ENCODE measurements at places on chromosomes 5 and 9.

DNA sequence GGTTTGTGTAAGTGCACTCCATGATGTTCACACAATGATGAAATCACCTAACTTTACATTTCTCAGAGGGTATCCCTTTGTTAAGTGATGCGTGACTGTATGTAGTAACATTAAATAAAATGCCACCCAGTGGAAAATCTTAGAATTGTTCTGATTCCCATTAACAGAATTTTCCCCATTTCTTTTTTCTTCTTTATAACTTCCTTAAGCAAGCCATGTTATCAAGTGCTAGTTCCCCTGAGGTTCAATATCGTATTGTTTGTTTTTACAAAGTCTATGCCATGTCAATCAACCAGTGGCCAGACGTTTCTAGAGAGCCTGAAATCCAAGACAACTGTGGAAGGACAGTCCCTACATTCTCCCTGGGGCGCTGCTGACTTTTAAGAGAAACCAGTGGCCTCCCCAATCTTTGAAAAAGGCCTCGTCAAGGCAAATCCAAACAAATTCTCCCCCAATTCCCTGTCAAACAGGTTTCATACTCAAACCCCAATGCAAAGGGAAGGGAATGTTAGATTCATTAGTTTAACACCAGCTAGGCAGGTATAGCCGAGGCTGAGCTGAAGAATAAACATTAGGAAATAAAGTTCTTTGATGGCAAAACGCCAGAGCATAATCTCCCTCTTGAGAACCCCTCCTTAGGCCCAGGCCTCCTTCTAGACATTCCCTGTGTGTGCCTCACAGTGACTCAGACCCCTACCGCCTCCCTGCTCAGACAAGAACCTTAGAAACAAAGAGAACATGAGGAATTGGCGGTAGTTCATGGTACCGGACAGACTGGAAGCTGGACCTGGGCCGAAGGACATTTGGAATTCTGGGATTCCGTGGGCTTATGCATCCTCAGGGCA lies 198.7 kb downstream of the GNA14 start:
- DNase-seq, result no peak

DNA sequence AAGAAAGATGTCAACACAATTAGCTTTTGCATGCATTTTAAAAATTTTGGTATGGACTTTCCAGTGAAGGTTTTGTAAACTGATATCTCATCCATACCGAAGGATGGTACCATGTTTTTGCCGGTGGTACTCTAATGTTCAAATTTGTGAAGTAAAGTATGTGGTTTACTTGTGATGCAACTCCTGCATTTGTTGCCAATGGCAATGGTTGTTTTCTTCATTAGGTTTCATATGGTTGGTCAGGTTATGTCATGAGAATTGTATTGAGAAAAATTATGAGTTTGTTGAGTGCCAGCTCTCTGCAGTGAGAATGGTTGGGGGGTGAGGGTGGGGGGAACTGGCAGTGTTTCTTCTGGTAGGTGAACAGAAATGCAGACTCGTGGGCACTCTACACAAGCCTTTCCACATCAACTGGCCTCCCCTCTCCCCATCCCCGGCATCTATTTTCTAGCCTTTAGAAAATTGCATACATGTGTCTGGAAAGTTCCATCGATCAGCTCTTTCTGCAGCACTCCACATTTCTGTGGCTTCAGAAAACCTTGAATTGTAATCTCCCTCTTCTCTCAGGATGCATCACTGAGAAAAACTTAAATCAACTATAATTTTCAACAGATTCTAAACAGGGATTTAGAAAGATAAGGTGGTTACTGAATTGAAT lies 107.7 kb downstream of the PDE4D start:
- no peak for DNase-seq

GRCh38 chr5:25327172-25327571 lies 682.4 kb upstream of the CDH10 start:
- DNase-seq, result no peak

DNA sequence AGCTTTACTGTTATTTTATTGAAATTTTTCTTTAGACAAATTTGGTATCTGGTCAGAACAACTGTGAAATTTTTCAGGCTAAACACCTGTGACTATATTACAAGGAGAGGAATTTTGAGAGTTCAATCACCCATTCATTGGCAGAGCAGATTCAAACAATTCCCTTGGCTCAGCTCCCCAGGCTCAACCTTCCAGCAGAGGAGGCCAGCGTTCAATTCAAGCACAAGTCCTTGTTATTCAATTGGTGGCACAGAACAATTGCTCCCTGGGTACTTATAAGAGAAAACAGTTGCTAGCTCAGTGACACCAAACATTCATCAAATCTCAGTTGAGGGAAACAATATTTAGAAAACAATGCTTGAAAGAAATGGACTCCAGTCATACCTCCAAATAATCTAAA lies 83.3 kb downstream of the SUSD1 start:
- no peak for DNase-seq

DNA sequence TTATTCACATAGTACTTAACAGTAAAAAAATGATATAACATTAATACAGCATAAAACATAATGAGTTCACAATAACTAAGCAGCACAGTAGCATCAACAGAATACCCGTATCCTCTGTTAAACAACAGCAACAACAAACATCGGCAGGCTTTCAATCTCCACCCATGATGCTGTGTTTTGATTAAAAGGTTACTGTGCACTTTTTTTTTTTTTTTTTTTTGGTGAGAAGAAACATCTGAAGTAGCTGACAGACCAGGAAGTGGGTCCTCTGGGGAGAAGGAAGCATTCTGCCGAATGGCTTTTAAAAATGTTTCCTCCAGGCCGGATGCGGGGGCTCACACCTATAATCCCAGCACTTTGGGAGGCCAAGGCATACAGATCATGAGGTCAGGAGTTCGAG lies 282.3 kb downstream of the EPB41L4A start:
- no peak for DNase-seq

DNA sequence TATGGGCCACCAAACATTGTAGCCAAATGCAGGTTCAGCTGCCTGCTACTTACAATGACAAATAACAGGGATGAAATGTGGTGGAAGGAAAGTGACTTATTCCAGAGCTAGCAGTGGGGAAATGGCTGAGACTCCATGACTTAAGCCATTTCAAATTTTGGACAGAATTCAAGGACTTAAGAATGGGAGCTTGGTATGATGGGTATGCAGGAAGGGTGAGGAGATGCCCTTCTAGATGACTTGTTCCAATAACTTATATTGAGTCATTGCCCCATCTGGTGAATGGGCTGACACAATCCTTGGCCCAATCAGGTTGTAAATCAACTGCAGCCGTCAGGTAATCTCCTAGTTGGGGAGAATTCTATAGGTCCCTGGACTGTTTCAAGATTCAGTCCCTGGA lies 230.7 kb upstream of the SGCD start:
- DNase-seq, result no peak

- no peak for DNase-seq
Observed at GRCh38 chr5:38535845-38536244, 20.6 kb downstream of the LIFR start.

- DNase-seq, result no peak
Observed at GRCh38 chr5:83922699-83923098, 202.0 kb upstream of the HAPLN1 start.

DNA sequence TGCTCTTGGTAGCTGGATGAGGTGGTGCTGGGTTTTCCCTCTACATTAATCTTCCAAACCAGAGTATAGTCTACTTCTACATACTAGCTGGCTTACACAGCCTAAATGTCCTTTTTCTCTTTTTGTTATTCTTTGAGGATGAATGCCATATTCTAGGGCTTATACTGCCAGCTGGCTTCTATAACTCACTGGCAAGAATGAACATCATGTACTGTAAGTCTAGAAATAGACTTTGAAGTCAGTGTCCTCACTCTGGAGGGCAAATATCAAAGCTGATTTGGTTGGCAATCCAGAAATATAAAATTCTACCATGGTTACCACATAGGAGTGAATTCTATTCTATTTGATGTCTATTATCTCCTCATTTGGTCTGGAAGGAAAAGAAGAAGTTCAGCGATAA lies 251.7 kb upstream of the TYRP1 start:
- DNase-seq, result no peak

GRCh38 chr5:99553211-99553810 lies 624.5 kb upstream of the CHD1 start:
- DNase-seq, result no peak

GRCh38 chr5:168288349-168289245 lies 2.8 kb upstream of the WWC1 start:
- no peak for DNase-seq

DNA sequence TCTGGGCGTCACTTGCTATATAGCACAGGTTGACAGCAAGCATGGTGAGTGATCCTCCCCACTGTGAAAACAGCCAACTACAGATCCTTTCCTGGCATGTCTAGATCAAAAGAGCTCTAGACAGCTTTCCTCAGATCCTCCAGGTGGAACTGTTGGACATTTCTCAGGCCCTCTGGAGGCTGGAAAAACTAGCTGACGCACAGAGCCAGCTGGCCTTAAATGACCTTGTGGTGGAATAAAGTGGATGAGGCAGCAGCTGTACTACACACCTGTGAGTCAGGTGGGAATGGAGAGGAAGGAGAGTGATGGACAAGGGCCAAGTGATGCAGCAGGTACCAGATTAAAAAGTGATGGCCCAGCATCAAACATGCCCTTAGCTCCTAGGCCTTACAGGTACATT lies 172.7 kb downstream of the TRIM32 start:
- no peak for DNase-seq

- DNase-seq, result no peak
Observed at GRCh38 chr5:150241298-150242160, 48.0 kb downstream of the CAMK2A start.

- no peak for DNase-seq
Observed at GRCh38 chr9:83208065-83208850, 145.3 kb upstream of the RASEF start.

DNA sequence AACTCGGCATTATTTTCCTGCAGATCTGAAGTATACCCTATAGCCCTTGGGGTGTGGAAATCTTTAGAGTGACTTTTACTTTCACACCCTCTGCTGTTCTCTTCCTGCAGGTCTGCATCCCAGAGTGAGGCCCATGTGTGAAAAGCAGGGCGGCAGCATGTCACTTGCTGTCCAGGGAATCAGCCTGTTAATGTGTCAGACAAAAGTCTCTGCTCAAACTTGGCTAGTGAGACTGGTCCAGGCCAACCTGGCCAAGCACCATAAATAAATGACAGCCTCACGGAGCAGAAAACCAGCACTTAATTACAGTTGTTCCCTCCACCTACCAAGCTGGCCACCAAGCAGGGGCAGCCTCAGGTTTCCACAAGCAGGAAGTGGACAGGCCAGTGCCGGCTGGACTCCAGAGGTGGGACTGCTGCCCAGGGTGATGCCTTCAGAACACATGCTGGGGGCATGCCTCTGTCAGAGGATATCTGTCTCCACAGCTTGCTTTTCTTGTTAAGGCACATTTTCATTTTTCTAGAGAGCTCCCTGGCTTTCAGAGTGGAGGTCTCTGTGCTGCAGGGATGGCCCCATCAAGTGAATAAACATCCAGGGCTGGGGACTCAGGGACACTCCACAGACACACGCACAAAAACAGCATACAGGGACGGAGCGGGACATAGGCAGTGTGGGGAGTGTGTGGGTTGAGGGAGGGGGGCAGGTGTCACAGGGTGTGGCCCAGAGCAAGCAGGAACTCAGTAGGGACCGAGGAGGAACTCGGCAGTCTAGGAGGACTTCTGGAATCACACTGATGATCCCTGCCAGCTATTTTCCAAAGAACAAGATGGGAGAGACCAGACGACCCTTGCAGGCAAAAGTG lies 243.8 kb upstream of the IRX1 start:
- no peak for DNase-seq

DNA sequence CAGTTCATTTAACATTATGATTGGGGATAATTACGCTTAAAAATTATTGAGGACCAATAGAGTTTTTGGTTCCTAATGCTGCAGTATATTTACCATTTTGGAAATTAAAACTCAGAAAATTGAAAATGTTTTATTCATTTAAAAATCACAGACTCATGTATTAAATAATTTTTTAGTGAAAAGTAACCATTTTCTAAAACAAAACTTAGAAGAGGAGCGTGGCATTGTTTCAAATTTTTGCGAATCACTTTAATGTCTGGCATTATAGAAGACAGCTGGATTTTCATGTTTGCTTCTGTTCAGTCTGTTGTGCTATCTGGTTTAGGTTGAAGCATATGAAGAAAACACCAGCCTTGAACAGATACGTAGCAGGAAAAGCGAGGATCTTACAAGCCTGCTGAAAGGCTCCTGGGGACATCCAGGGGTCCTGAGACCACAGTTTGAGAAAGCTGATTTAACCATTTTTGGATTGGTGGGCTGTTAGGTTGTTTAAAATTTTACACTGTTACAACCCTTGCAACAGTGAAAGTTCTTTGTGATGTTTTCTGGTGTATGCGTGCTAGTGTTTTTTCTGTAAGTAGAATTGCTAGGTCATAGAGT lies 1.6 kb downstream of the ZFYVE16 start:
- no peak for DNase-seq

Measured in naive thymus-derived CD8-positive, alpha-beta T cell (primary cell).